Activated T-cell treated with anti-CD3 and anti-CD28 coated beads for 24 hours (primary cell): ENCODE measurements at places on chromosomes 3 and 15.

DNA sequence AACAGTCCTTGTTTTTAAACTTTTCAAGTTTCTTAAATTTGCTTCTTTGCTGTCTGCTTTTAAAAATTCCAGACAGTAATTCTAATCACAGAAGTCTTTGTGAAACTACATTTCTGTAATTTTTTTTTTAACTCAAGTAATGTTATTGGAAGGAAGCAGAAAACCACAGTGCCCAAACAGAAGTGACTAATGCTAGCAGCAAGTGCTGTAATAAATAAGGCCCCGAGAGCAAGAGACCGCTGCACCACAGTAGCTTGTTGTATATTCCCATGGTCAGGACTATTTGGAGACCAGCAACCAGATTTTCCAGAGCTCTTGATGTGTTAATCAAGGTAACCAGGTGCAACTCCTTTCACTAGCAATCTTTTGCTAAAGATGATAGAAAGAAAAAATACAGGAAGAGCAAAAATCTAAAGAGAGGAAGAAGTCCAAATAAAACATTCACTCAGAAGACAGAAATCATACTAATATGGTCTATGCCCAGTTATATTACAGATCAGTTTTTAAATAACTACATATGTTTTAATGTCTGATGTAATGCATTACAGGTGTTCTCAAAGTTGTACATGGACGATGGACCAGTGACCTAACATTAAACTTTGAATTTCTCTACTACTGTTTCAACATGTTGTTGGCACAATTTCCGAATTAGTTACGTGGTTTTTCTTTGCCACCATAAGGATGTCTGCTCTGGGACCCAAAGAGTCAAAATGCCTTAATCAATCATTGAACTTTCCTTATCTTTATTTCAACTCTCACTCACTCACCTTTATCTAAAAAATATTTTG, 36.4 kb downstream of the WWTR1 start:
- no peak for DNase-seq

DNA sequence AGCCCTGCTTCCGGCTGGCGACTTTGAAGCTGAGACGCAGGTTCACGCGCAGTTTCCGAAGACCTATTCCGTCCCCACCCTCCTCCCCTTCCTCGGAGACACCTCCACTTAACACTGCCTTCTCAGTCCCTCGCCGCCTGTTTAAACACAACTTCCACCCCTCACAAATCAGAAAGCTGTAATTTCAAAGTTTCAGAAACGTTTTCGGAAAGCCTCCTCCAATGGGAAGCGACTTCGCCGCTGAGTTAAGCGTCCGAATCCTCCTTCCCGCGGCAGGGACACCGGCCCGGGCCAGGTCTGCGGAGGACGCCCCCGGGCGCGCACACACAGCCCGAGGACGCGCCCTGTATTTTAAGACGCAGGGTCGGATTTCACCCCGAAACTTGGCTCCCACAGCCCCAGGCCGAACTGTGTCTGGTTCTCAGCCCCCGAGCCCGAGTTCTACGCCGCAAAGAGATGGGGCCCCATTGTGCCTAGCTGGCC, 559 bp upstream of the LRRN1 start:
- DNase-seq = no peak

DNA sequence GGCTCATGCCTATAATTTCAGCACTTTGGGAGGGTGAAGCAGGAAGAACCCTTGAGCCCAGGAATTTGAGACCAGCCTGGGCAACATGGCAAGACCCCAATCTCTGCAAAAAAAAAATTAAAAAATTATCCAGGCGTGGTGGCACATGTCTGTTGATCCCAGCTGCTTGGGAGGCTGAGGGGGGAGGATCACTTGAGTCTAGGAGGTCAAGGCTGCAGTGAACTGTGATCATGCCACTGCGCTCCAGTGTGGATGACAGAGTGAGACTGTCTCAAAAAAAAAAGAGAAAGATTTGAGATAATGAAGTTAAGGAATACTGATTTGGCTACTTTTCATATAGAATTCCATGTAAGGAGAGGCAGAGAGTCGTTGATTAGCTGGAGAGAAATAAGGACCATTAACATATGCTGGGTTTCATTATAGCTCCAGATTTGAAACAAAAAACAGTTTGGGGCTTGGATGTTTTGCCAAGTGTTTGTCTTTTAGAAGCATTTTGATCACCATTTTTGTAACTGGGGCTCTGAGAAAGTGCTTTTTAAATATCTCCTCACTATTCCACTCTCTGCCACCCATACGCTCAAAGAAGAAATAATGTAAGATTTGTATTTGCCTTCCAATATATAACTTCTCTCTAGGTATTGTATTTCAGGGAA, 214.2 kb downstream of the FEZF2 start:
- DNase-seq = no peak

DNA sequence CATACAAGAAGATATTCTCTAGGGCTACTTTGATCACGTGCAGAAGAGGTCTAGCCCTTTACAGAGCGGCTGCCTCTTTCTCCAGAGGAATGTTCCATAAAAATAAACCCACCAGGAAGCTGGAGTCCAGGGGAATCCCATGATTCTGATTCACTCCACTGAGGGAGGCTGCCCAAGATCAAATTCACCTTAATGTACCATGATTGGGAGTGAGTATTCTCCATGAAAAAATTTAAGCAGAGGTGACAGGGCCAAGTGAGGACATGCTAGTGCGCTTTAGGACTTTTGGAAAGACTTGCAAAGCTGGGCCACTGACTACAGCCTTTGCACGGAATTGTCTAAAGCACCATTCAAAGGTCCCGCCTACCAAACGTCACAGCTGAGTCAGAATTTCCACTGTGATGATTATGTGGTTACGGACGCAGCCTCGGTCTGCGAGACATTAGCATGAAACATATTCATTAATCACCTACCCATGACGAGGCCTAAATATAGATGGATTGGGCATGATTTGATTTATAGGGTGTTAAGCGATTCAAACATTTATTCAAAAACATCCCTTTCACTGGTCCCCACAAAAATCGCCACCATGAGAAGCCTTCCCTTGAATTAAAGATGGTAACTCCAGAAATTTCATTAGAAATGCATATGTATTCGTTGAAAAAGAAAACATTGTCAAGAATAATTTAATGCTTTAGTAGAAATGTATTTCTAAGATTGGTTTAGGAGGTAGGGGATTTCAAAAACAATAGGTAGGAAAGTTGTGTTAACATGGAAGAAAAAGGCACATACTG, 152.6 kb downstream of the GREM1 start:
- DNase-seq = no peak

GRCh38 chr3:44995142-44995770, 19.2 kb downstream of the EXOSC7 start:
- DNase-seq = no peak

DNA sequence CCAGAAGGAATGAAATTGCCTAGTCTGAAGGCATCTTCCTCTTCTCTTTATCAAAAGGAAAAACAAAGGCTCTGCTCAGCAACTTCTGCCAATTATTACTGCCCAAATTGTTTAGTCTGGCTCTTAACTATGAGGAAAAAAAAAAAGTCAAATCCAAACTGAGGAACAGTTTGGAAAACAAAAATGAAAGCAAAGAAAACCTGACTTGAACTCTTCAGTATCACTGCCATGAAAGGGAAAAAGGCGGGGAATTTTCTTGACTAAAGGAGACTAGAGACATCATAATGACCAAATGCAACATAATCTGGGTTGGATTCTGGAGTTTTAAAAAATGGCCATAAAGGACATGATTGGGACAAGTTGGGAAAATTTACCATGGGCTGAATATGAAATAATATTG, 156.3 kb downstream of the STT3B start:
- DNase-seq = no peak

DNA sequence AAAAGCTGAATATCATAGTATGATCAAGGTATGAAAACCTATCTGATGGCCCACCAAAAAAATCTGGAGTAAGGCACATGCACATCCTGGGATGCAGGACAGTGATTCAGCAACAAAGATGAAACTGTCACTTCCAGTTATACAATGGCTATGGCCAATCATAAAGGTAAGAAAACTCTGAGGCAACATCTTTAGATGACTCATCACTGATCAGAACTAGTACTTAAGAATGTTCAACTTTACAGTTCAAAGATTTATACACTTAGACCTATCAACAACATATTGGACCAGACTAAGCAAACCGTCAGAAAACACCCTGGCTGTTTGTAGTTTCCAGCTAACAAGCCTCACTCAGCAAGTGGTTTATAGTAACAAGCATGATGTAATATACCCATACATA, 21.3 kb upstream of the PLCH1 start:
- DNase-seq = no peak

DNA sequence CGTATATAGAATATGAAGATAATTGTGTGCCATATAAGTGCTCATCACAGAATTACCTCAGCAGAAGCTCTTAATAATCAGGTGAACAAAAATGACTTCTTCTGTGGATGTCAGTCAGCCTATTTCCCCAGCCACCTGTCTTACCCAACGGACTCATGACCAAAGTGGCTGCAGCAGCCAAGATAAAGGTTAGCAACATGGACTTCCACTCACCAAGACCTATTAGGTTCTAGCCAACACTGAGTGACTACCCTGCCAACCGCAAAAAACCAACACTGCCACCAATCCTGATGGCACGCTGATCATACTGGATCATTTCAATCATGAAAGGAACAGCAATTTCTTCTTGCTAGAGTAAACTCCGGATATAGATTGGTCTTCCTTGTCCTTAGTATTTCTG, 12.1 kb downstream of the SEC11A start:
- no peak for DNase-seq

DNA sequence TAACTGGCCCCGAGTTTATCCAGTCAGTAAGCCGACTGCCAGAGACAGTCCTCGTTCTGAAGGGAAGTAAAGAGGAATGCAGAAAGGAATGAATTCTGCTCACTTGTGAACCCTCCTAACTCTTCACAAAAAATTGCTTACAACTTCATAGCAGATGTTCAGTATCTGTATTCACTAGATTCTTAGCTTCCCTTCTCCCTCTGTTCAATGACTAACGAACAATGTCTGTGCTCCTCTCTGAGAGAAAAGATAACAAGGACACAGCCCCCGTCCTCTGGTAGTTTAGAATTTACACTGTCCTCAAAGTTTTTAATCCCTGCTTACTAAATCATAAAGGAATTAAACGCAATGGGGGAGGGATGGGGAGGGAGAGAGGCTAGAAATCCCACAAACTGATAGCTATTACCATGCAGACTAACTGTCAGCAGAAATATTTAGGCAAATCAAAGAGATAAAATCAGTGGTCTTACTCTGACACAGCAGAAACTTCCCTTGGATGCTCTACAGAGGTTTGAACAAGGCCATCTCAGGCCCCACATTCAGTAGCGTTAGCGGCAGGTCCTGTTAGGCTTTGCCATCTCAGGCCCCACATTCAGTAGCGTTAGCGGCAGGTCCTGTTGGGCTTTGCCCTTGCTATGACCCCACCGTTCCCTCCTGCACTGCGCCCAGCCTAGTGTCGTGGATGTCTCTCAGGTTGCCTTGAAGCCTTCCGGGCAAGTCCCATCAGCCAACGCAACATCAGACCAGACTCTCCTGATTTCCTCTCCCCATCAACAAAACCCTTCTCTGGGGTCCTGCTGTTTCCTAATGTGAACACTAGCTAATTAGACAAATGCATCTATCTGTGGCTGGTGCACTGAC, 23.4 kb downstream of the NRROS start:
- no peak for DNase-seq

DNA sequence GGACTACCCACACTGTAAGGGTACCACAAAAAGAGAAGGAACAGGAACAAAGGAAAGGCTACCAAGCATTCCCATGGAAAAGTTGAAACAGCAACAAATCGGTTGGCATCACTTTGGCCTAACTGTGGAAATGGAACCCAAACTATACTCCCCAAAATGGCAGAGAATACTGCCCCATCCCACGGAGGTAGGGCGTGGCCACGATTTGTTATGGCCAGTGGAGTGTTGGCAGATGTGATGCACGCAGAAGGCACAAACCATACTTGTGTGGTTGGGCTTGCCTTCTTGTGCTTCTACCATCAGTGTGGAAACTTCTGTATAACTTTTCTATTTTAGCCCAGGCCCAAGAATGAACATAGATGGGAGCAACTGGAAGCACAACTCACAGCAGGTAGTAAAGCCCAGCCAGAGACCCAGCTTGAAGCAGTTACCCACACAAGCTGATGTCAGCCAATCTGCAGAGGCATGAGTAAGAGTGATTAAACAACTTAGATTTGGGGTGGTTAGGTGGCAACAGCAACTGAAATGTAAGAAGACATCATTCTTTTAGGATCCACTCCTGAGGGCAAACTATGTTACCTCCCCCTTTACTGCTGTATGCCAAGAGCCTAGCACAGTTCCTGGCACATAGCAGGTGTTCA, 64.1 kb downstream of the BTD start:
- no peak for DNase-seq

DNA sequence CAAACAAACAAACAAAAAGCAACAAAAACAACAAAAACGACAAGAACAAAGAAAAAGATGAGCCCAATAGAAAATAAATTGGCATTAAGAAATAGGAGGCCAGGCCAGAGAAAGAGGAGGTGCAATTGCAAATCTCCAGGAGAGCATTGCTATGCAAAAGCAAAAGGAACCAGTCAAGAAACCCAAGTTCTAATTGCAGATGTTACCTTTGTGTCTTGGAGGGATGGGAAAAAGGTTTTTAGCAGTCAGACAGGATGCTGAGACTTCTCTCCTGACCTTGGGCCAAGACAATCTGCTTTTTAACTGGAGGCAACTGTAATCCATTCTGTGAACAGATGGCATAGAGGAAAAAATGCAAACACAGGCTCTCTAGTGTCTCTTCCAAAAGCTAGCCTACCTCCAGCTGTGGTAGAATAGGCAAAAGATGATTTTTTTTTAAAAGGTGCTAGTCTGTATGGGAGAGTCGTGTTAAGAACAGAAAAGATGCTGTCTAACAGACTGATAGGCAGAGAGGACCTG, 56.4 kb downstream of the LSAMP start:
- no peak for DNase-seq

GRCh38 chr3:72848703-72849081, 447 bp upstream of the SHQ1 start:
- DNase-seq = peak; percentile 16

GRCh38 chr3:104742044-104742443, 624.7 kb upstream of the ALCAM start:
- DNase-seq = no peak

- no peak for DNase-seq
Observed at GRCh38 chr3:119538772-119539171, 20.6 kb downstream of the CD80 start.

DNA sequence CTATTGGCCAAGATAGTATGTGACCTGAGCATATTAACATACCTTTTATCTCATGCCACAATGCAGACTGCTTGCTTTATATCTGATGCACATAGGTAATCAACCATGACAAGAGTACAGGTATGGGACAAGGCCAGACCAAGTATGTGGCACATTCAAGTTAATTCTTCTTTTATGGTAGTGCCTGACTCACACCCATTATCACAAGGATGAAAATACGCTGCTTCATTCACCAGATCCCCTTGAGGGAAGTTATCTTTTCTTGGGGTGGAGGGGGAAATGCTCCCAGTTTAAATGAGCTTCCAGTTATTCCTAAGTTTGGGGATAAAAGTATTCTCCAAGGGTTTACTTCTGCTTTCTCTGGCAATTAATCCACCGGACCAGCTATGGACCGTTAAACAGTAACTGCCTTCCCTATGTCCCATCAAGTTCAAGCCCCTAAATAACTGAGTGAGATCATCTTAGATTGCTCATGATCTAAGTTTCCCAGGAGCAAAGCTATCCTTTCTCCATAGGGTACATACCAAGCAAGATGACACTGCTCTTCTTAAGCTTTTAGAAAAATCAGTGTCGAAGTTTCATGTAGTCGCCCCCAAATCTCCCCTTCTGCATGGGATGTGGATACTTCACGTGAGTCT, 1.9 kb downstream of the COL8A1 start:
- no peak for DNase-seq

- DNase-seq = no peak
Observed at GRCh38 chr3:110533089-110533488, 538.5 kb upstream of the NECTIN3 start.
